ENCODE measurements at places on chromosomes 4 and X. TPM values are rescaled to one million over a fixed set of nuclear protein-coding genes. Genes with fewer than 3 reads are reported as not detected.

PPP4R3C gene
- polyA plus RNA-seq = not detected

AADAT gene
- 67.1 TPM for polyA plus RNA-seq

KLF8 gene
- 14.6 TPM for polyA plus RNA-seq

DMRTC1 gene
- not detected for polyA plus RNA-seq

NRK gene
- 5.1 TPM for polyA plus RNA-seq

SEPSECS gene
- 18.9 TPM for polyA plus RNA-seq

TASL gene
- polyA plus RNA-seq = 1.2 TPM

MCF2 gene
- polyA plus RNA-seq = 0.08 TPM

FAM156B gene
- 23.6 TPM for polyA plus RNA-seq

NEUROG2 gene
- not detected for polyA plus RNA-seq

CPE gene
- 199 TPM for polyA plus RNA-seq

PCDH10 gene
- 0.45 TPM for polyA plus RNA-seq

CXCL9 gene
- polyA plus RNA-seq = 1.00 TPM

ZNF182 gene
- polyA plus RNA-seq = 9.6 TPM

Measured in left lung (tissue), 14 donors.